Activated T-helper 9 cell treated with anti-CD3 and anti-CD28 coated beads, Interleukin-2, amount 50 U/mL, for 16 hours (primary cell): ENCODE measurements at places on chromosomes 6 and 20.

DNA sequence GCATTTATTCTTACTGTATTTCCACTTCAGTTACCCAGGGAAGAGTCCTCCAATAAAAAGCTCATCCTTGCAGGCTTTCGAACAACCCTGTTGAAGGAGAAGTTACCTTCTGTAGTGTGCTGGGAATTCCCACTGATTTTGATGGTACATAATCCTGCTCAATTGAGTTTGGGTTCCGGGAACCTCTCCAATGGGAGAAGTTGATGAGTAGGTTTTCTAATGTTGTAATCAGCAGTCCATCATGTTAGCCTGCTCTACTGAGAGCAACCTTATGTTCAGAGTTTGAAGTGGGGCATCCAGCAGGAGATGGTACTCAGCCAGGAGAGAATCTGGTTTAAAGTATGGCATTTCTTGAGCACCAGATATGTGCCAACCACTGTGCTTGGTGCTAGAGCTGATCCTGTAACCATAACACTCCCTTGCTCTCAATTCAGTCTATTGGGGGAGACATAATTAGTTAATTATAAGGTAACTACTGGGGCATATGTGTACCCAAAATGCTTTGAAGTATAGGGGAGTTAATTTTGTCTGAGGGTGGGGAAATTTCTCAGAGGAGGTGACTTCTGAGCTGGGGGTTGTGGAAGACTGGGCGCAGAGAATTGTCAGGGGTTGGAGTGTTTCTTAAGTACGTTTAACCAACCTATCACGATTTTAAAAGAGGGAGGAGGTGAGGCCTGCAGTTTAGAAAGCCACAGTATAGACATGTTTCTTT is 2.1 kb downstream of the TOP1 start:
- DNase-seq: no peak

DNA sequence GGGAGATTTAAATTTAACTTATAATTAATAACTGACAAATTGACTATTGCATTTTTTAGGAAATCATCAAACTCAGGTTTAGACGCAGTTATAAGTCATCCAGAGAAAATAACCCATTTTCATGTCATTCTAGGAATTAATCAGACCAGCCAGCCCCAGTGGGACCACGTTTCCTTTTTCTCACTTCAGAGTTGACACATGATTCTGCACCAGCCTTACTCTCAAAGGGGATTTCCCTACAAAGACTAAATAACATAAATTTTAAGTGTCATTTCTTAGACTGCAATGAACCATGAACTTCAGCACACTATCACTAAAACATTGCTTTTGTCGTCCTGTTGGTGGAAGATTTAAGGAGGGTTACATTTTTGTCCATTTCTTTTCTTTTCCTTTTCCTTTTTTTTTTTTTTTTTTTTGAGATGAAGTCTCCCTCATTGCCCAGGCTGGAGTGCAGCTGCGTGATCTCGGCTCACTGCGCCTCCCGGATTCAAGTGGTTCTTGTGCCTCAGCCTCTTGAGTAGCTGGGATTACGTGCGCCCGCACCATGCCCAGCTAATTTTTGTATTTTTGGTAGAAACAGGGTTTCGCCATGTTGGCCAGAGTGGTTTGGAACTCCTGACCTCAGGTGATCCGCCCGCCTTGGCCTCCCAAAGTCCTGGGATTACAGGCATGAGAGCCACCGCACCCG is 3.6 kb downstream of the IPCEF1 start:
- peak; percentile 2 for DNase-seq

- no peak for DNase-seq
Observed at GRCh38 chr20:50574586-50574985, 64.4 kb downstream of the PTPN1 start.

DNA sequence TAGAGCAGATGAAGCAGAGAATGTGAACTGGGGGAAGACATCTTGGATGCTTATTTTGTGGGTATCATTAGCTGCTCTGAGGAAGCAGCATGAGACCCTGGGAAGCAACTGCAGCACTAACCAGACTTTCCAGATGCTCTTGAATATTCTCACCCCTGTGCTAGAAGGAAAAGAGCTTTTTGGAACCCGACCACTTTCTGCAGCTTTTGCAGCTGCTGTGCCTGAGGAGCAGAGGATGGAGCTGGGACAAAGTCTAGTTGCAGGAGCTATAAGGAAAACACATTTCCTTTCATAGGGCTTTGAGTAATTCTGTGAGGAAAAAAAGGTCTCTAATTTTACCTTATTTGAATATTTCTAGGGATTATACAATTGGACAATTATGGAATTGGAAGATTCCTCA is 369.7 kb downstream of the CD109 start:
- no peak for DNase-seq

DNA sequence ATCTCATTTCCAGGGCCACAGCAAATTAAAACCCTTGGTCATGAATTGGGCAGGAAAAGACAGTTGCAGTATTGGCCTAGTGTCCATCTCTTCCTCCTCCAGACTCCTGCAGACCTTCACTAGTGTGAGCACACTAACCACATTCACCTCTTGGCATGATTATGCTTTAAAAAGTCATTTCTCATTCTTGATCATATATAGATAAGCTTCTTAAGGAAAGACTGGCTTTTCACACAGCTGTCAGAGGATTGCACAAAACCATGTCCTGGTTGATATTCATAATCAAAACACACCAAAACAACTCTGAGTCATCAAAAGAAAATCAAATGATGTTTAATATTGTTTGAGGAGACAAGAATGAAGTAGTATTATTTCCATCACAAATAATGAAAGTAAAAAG is 52.1 kb downstream of the TMEM200A start:
- DNase-seq: no peak
